GM04503 (cell line): ENCODE measurements at places on chromosomes 5 and 9.

GRCh38 chr9:136310273-136311030, 6.6 kb upstream of the CCDC187 start:
- DNase-seq = no peak

DNA sequence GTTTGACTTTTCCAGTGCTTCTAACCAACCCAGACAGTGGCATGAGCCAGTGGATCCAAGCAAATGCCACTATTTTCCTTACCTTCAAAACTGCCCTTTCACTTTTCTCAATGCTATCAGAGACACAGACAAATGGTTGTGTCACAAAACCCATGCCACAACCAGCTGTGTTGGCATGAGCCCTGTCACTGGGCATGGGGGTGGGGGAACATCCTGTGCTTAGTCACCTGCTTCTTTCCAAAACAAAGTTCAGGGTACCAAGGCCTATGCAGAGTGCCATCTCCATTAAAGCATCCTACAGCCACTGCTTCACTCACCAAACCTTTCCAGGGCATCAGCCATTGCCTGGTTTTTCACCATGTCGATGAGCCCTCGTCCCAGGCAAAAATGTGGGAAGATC, 30.1 kb downstream of the NIPSNAP3B start:
- DNase-seq = no peak

GRCh38 chr9:35517131-35517530, 27.2 kb downstream of the RUSC2 start:
- DNase-seq = no peak

DNA sequence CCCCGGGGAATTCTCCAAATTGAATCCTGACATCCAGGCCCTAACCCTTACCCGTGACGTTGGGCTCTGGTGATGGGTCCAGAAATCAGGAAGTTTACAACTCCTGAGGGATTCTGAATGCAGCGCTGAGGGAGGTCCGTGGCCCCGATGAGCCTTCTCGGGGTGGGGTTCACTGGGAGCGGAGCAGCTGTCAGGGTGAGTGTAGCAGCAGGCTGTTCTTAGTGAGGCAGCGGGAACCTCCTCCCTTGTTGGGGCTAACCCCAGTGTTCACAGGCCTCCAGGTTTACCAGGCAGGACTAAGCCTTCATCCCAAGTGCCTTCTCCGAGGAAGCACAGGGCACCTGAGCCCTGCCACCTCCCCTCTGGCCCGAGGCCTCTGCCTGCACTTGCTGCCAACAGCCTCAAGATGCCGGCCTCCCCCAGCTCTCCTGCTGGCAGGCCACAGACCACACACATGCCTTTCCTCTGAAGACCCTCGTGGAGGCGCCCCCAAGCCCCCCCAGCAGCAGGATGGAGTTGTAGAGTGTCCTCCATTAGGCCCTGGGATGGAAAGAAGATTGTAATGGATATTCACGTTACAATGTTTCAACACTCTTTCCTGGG, 7.3 kb upstream of the ADAMTS16 start:
- DNase-seq = no peak

DNA sequence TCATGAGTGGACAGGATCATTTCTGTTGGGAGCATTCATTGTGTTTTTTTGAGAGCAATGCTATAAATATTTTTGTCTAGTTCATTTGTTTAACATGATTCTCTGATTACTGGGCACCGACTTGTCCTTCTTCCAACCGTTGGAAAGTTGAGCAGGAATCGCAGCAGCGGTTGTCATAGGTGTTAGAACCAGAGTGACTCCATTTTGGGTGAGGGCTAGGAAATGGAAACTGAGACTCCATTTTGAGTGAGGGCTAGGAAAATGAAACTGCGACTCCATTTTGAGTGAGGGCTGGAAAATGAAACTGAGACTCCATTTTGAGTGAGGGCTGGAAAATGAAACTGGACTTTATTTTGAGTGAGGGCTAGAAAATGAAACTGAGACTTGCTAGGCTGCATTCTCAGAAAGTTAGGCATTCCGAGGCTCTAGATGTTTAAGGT, 100.6 kb downstream of the ICE1 start:
- DNase-seq = no peak

GRCh38 chr5:30871196-30871595, 322.3 kb upstream of the CDH6 start:
- no peak for DNase-seq

DNA sequence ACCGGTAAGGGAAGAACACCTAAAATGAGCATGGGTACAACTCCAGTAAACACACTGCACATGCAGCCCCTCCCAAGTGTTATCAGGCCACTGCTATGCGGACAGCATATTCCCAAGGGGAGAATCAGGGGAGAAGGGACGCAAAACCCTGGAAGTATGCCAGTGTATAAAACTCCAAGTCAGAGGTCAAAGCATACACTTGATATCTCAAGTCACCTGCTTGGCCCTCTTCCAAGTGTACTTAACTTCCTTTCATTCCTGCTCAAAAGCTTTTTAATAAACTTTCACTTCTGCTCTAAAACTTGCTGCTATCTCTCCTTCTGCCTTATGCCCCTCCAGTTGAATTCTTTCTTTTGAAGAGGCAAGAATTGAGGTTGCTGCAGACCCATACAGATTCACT, 408.1 kb downstream of the HTR1A start:
- DNase-seq = no peak

DNA sequence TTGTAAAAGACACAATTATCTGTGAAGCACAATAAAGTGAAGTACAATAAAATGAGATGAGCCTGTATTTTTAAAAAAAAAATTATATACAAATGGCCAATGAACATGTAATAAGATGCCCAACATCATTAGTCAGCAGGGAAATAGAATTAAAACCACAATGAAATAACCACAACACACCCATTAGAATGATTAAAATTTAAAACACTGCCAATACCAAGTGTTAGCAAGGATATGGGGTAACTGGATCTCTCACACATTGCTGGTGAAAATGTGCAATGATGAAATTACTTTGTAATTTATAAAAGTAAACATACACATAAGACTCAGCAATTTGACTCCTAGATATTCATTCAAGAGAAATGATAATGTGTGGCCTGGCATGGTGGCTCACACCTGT, 62.8 kb downstream of the SHOC1 start:
- no peak for DNase-seq

- no peak for DNase-seq
Observed at GRCh38 chr5:39055768-39056398, 18.3 kb downstream of the RICTOR start.

DNA sequence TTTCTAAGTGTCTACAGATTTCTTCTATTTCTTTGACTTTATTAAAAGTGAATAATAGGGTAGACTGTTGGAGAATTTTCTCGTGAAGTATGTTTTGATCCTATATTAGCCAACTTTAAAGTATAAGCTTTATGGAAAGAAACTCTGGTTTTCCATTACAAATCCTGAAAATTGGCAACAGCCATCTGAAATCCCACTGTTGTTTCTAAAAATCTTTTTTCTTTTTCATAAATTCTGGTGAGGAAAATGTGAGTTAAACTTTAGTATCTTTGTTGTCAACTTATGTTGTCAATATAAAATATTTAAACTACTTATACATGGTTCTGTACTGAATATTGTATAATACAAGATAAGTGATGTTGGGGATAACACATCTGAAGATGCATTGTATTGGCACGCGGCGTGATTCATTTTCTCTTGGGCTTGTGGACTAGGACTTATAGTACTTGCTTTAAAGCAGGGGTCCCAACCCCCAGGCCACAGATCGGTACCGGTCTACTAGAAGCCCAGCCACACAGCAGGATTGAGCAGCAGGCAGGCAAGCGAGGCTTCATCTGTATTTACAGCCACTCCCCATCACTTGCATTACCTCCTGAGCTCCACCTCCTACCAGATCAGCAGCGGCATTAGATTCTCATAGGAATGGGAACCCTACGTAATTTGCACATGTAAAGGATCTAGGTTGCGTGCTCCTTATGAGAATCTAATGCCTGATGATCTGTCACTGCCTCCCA, 12.7 kb downstream of the MAMDC2 start:
- DNase-seq = no peak

DNA sequence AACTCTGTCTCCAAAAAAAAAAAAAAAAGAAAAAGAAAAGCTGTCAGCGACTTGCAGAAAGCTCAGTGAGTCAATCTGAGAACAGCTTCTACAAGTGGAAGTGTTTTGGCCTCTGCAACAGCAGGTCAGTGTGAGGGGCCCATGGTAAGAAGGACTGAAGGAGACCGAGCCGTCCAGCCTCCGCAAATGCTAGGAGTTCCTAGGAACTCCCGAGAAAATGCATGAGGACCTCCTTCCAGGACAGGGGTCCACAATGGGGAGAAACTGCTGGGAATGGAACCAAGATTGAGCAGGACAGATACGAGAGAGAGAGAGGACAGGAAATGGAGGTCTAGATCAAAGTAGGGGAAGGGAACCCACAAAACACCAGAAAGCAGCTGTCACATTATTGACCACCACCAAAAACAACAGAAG, 180.5 kb downstream of the CRB2 start:
- DNase-seq = no peak

DNA sequence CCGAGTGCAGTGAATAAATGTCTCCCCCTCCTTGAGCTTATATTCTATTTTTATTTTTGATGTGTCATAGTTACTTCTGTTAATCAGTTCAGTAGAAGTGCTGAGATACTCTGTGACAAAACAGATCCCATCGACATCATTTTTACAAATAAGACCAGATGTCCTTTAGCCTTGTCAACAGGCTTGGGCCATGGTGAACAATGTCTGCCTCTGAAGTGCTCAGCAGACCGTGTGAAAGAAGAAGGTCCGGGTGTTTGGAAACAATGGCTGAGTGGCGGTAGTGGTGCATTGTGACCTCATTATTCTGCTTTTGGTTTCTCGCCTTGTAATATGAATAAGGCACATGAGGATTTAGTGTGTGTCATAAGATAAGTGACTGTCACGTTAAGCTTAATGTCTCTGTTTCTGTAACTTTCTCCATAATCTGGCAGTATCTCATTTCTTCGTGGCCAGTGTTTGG, 71.2 kb downstream of the SYK start:
- no peak for DNase-seq

DNA sequence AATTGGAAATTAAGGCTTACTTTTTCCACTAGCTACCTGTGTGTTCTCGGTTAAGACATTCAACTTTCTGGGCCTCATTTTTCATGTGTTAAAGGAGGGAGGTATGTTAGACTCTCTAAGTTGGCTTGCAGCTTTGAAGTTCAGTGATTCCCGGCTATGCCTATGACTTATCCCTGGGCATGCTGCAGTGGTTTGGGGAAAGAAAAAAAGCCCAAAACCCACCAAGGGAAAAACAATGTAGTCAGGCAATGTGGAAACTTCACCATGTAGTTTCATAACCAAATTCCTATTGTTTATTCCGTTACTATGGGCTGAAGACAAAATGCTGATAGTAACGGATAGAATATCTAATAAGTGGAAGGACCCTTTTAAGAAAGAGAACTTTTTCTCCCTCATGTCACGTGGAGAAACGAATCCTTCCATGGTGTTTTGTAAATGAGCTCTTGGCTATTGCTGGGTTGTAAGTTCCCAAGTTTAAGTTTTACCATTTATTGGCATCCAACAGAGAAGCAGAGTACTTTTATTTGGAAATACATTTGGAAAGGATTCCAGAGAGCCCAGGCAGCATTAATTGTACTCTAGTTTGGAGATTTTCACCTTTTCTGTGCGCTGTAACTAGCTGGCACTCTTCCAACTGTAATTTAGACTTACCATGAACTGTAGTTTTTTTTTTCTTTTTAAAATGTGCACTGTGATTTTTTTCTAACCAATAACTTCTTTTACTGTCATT, 84.9 kb upstream of the MPDZ start:
- no peak for DNase-seq

GRCh38 chr5:119878712-119879111, 249.4 kb downstream of the FAM170A start:
- no peak for DNase-seq

DNA sequence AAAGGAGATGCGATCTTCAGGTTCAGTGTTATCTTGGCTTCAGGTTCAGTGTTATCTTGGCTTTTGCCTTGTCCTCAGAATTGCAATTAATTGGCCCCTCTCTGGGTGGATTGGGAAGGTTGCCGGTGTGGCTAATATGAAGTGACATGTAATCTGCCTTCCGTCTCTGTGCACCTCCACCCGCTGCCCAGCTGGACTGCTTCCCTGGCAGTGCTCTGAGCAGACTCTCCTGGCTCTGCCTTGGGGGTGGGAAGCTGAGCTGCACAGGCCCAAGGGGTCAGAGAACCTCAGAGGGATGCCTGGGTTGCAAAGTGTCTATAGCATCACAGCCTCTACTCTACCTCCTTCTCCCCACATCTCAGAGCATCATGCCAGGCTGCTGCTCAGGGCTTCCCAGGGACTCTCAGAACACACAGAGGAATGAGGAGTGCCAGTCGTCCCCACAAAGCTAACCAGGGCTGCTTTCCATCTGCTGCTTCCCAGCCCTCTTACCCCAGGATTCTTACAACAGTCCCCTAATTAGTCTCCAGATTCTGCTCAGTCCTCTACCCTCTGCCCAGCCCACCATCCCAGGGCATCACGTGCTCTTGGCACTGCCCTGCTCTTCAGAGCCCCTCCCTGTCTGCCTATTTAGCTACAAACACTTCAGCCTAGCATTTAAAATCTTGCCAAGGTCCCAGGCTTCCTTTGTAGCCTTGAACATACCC, 54.4 kb upstream of the AFAP1L1 start:
- no peak for DNase-seq

- no peak for DNase-seq
Observed at GRCh38 chr5:133818869-133819600, 149.4 kb downstream of the C5orf15 start.

GRCh38 chr5:139271201-139272027, 22.1 kb upstream of the MATR3 start:
- peak; percentile 47 for DNase-seq

DNA sequence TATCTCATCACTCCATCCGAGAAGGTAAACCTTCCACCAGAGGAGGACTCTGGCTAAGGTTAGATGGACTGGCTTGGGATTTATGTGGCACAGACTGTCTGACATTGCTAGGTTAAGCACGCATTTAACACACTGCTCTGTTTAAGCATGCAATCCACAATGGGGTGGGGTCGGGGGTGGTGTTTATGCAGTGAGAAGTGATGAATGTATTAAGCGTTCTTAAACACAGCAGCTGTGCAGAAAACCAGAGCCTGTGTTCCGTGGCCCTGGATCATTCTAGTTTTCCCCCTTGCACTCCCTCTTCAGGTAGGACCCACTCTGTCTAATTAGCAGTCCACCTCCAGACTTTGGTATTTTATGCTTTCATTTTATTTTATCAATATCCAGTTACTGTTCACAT, 46.4 kb downstream of the STXBP1 start:
- DNase-seq = no peak
